ENCODE measurements at places on chromosomes 1 and 21.

- DNase-seq, result peak; percentile 14
Observed at GRCh38 chr1:23478896-23479665, 4.9 kb downstream of the ASAP3 start.

GRCh38 chr1:167764458-167765330, 42.9 kb downstream of the MPZL1 start:
- no peak for DNase-seq

- peak; percentile 13 for DNase-seq
Observed at GRCh38 chr21:17610911-17611310, 1.8 kb downstream of the BTG3 start.

- DNase-seq, result no peak
Observed at GRCh38 chr21:25790122-25790877, 55.5 kb downstream of the GABPA start.

- DNase-seq, result peak; percentile 68
Observed at GRCh38 chr1:26290882-26291261, 11.0 kb downstream of the SH3BGRL3 start.

DNA sequence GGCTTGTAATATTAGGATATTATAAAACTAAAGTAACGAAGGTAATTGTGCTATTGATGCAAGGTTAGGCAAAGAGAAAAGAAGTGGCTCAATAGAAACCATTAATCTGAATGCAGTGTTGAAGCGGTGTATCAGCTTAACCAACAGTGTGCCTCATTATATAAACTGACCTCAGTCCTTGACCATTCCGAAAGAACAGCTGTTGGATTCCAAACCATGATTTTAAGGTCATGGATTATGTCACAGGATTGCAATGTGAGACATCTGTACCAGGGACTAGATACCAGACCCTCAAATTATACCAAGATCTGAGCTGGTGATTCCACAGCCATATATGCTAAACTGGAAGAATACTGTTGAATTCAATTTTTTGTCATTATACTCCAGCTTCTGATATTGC, 134.2 kb upstream of the HP1BP3 start:
- no peak for DNase-seq

GRCh38 chr1:213067352-213067751, 16.3 kb downstream of the RPS6KC1 start:
- no peak for DNase-seq
